Purkinje cell (primary cell): ENCODE measurements at places on chromosomes 3 and 15. TPM values are rescaled to one million over a fixed set of nuclear protein-coding genes. Genes with fewer than 3 reads are reported as not detected.

The PTH1R gene
- 2.5 and 3.0 TPM in 2 replicates for polyA plus RNA-seq

The IMPDH2 gene
- 45.7 and 59.5 TPM in 2 replicates for polyA plus RNA-seq

The IL12A gene
- polyA plus RNA-seq, result not detected in 2 replicates

The SH2D7 gene
- polyA plus RNA-seq, result not detected in 2 replicates

The TRH gene
- polyA plus RNA-seq, result 0.40 TPM in 1 of 2 replicates, not detected in the other
